ENCODE measurements at places on chromosomes 11 and 22.

DNA sequence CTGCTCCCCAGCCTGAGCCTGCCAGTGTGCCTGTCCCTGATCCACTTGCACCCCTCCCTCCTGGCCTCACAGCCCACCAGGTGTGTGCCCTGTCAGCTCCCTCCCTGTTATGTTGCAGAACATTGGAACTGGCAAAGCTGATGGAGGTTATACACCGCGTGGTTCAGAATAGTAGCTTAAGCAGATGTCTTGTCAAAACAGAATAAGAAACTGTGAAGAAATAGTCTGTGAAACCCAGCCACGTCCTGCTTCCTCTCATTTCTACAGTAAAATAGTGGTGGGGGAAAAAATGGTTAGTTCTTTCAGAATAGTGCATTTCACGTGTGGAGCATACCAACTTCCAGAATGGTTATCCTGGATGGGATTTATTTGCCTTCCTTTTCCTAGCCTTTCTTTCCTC lies 161.2 kb upstream of the NAV2 start:
- DNase-seq = no peak

DNA sequence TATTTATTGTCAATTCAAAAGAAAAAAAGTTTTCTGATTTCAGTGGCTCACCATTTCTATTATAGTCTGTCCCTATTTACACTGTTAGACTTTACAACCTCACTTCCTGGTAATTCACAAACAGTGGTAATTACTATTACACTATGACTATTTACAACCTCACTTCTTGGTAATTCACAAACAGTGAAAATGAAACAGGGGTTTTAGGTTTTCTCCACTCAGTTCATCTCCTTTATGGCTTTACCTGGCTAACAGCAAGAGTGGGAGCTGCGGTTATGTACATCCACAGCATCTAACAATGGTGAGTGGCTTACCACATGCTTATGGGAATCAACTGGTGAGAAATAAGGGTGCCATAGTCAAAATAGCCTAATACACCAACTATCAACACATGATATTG lies 166.4 kb downstream of the CASP12 start:
- no peak for DNase-seq

DNA sequence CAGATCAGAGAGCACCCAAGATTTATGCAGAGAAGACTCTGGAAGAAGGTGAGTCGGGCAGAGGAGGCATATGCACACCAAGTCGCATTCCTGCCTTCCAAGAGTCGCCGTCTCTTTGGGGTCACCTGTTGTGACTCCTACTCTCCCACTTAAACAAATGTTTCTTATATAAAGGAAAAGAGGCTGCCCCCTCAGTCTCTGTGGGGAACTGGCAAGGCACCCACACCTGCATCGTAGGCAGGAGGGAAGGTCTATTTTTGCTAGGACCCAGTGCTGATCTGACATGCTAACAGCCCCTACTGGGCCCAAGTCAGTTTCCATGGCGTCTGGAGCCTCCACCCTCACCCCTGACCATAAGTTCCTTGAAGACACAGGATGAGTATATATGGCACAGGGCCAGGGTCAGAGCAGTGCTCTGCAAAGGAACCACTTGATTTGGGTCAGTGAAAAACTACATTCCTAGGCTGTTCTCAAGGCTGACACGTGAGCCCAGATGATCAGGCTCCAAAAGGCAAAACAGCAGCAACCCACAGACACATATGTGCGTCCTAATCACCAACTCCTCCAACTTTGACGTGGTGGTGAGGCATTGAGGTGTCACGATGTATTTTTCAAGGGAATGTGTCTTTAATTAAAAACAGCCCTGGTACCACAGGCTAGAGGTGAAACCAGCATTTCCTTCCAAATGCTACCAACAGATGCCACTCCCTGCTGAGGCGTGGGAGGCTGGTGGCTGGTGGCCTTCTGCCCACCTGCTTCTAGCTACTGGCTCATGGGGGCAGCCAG lies 55.6 kb upstream of the CSNK2A3 start:
- DNase-seq = peak; percentile 10

DNA sequence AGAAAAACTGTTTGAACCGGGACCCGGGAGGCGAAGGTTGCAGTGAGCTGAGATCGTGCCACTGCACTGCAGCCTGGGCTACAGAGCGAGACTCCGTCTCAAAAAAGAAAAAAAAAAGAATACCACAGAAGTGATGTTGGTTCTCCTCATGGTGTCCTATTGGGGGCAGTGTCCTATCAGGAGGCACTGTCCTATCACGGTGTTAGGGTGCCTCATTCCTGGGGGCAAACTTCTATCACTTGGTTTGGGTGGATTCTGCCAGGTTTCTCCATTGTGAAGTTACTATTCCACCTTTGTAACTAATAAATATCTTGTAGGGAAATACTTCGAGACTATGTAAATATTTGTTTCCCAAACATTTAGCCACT lies 19.6 kb downstream of the PRR14L start:
- DNase-seq = no peak

DNA sequence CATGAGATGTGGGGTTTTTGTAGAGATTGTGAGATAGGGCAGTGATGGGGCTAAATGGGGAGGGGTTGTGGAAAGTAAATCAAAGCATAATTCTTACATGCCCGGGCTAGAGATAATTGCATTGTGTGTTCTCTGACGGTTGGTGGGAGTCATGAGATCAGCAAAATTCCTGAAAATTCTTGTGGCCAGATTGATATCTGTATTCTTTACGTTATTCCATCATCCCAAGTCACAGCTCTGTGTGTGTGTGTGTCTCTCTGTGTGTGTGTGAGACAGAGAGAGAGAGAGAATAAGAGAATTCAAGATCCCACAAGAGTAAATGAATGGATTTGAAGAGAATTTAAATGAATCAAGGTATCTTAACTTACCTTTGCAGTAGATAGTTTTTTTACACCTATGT lies 138.6 kb upstream of the ARHGAP20 start:
- no peak for DNase-seq

DNA sequence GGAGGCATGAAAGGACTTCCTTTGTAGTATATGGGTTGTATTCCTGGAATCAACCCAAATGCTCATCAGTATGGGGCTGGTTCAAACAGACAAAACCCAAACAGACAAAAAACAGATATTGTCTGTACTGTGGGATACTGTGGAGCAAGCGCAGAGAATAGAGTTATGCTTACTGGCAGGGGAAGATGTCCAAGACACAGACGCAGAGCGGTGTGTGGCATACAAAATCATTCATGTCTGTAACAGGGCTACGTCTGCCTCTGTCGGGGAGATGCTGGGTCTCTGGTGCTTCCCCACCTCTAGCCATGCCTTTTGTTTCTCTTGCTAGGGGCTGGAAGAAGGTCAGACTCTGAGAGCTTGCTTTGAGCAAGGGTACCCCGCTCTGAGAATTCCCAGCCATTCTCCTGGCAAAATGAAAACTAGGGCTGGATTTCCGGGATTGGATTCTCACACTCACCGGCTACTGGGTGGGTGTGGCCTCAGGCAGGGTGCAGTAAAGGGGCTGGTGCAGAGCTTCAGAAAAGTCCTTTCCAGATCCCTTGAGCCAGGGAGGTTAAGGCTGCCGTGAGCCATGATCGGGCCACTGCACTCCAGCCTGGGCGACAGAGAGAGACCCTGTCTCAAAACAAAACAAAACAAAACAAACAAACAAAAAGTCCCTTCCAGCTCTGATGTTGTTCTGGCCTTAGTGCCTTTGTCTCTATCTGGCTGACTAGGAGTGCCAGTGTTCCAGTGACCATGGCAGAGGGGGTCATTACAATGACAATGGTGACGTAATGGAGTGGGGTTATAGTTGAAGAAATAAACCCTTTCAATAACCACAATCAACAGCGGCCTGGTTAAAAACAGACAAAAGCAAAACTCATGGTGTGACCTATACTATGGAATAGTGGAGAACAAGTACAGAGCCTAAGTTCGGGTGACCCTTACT lies 2.9 kb upstream of the ABCC8 start:
- DNase-seq = peak; percentile 48
